Stimulated activated CD4-positive, alpha-beta T cell treated with anti-CD3 and anti-CD28 coated beads, Interleukin-1b, Interleukin-23, amount 100 ng/mL, for 24 hours (primary cell): ENCODE measurements at places on chromosomes 7 and 10.
A peak's percentile ranks its signal among the peaks of the same experiment; 100 is the strongest.

DNA sequence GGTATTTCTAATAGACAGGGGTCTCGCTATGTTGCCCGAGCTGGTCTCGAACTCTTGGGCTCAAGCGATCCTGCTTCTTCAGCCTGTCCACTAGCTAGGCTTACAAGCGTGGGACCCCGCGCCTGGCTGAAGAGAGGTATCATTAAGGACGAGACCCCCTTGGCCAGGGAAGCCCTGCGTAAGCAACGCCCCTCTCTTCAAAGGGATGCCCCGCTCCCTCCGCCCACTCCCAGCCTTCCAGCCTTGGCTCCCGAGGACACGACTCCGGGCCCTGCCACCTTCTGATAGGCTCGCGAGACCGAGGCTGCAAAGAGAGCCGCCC is 220 bp upstream of the ZKSCAN5 start:
- DNase-seq, result no peak

DNA sequence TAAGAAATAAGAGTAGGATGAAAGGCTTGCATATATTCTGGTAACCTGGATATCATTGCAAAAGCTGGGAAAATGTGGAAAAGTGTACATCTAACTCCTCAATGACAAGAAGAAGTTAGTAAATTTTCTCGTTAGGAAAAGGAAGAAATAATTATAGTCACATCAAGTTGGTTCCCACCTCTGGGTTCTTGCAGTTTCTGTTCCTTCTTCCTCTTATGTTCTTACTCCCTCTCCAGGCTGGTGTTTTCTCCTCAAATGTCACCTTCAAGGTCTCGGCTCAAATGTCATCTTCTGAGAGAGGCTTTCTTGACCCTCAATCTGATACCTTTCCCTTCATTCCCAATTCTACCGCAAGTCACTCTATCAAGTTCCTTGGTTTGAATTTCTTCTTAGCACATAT is 64.4 kb downstream of the ENTPD1 start:
- no peak for DNase-seq

- DNase-seq, result no peak
Observed at GRCh38 chr7:69966766-69967591, 368.7 kb downstream of the AUTS2 start.

GRCh38 chr7:135183478-135183877 is 13.0 kb upstream of the CYREN start:
- no peak for DNase-seq

DNA sequence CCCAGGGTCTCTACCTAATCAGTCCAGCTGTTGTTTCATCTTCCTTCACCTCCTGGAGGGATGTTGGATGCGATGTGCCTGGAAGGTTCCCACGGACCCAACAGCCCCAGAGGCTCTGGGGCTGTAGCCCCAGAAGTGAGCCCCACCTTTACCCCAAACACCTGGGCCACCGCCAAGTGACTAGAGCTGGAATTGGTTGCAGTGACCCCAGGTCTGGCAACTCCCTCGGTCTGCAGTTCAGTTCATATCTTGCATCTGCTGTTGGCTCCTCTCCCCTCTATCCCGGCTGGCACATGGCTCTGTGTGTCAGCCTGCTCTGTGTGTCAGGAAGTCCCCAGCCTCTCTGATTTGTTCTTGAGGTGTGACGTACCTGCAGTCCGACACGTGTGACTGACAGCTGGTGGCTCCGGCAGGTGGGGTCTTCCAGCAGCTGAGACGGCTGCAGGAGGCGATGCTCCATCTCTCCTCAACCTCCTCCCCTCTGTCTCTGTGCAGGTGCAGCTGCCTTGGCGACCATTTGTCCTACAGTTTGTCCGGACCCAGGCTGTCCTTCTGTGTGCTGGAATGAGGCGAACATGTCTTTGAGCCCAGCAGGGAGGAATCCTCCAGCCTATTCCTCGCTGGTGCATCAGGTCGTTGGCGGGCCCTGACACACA is 38.6 kb downstream of the ELFN1 start:
- DNase-seq, result no peak

DNA sequence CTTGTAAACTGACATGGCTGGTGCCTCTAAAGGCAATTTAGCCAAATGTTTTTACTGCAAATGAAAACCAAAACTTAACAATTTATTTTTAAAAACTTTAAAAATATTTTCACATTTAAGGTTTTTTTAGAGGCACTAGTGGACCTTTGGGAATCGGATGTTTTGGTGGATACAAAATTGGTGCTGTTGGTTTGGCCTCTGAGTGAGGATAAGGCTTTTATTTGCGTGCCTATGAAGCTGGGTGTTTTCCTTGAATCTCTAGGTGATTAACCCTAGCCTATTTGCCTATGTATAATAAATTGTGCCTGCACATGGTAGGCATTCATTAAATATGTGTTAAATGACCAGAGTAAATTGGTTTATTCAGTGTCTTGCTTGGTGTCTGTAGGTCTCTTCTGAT is 2.9 kb upstream of the SGCE start:
- no peak for DNase-seq

- no peak for DNase-seq
Observed at GRCh38 chr10:5283305-5284158, 81.2 kb upstream of the UCN3 start.

- no peak for DNase-seq
Observed at GRCh38 chr10:97854743-97855142, 5.1 kb downstream of the GOLGA7B start.

DNA sequence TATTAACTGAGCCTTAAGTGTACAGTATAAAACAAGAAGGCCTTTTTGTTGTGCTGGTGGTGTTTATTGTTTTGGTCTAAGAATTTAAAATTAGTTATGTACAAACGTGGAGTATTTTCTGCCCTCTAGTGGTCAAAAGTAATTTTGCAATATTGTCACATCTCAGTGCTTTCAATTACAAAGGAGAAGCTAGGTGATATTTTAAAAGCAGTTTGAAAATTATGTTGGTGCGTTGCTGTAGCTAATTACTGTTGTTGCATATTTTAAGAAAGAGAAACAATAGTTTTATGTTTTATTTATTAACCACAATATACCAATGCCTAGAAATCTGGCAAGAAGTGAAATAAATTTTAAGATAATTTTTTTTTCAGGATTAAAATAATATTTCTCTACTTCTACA is 11.4 kb downstream of the NPVF start:
- DNase-seq, result no peak

DNA sequence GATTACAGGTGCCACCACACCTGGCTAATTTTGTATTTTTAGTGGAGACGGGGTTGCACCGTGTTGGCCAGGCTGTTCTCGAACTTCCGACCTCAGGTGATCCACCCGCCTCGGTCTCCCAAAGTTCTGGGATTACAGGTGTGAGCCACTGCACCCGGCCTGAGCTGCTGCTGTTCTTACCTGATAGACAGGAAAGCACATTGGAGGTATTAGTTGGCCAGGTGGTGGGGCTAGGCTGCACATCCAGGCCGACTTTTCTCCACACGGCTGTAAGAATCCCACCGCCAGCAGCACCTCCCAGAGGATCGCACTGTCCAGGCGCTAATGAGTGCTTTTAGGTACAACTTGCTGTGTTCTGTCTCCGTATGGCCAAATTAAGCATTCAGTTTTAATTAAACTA is 112.6 kb downstream of the WDR37 start:
- DNase-seq, result no peak

- DNase-seq, result no peak
Observed at GRCh38 chr10:74077416-74077815, 73.2 kb downstream of the AP3M1 start.

- DNase-seq, result no peak
Observed at GRCh38 chr7:69411018-69411417, 187.3 kb upstream of the AUTS2 start.

DNA sequence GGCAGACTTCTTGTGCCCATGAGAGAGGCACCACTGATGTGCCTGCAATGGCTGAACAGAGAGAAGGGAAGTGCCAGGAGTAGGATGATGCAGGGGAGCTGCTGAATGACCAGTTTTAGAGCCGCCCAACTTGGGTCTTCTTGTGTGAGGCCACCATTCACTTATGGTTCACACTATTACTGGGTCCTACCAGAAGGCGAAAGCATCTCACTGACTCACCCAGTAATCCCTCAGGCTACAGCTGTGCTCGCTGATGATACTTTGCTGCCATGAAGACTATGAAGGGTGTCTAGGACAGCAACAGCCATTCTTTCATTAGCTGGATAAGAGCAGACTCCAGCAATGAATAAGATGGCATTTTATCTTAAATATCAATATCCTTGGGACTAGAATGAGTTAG is 47.6 kb downstream of the PLXNA4 start:
- no peak for DNase-seq

GRCh38 chr10:89029181-89029580 is 38.6 kb downstream of the FAS start:
- no peak for DNase-seq

- no peak for DNase-seq
Observed at GRCh38 chr7:107779647-107780099, 23.4 kb downstream of the SLC26A3 start.

GRCh38 chr7:45626441-45627430 is 52.6 kb downstream of the ADCY1 start:
- DNase-seq, result no peak

- no peak for DNase-seq
Observed at GRCh38 chr10:110903280-110904278, 15.4 kb downstream of the BBIP1 start.

GRCh38 chr10:131655101-131655849 is 245.5 kb upstream of the PPP2R2D start:
- DNase-seq, result no peak

DNA sequence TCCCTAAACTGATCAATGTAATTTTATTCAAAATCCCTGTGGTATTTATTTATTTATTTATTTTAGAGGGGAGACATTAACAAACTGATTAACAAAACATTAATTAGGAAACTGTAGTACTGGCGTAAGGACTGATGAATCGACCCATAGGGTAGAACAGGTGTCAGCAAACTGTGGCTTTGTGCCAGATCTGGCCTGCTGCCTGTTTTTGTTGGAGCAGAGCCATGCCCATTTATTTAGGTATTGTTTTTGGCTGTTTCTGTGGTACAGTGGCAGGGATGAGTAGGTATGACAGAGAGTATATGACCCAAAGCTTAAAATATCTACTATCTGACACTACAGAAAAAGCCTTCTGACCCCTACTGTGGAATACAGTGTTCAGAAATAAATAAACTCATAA is 332.5 kb upstream of the ETV1 start:
- no peak for DNase-seq

DNA sequence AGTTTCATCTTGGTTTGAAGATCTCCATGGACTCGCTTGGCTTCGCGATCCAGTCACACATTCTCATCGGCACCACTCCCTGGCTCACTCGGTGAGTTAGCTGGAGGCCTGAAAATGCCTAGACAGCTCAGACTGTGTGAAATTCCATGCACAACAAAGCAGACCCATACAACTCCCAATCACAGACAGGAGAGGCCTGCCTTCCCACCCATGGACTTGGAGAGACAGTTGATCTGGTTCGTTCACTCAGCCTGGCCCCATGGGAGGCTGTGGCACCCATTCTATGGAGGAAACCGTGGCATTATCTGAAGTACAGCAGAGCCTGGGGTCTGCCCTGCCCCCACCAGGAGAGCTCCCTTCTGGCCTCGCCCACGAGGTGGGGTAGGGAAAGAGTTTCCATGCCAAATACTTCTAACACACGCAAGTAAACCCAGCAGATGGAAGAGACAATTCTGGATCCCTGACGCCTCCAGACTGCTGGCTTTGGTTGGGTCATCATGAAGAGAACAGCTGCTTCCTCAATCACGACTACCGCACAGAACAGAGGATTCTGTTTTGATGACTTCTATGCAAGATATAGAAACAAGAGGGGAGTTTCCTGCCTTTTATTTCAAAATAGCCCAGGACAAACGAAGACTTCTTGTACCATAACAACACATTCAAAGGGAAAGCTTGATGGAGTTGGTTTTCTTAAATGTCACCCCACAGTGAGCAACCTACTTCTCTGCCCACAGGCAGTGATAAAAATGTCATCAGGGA is 15.9 kb downstream of the FAM53B start:
- DNase-seq, result no peak

DNA sequence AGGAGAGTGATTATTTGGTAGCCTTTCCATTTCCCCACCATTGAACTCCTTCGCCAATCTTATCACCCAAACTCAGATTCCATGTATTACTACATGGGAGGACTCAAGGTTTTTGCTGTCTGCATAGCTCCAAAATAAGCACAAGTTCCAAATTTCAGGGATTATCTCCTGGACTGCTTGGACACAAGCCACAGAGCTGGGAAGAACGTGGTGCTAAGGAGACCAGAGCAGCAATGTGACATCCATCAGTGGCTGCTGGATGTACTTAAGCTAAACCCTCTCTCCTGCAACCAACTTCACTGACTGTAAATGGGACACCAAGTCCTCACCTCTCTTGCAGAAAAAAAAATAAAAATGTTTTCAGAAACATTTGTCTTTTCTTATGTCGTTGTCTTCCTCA is 56.3 kb downstream of the NRP1 start:
- DNase-seq, result no peak

DNA sequence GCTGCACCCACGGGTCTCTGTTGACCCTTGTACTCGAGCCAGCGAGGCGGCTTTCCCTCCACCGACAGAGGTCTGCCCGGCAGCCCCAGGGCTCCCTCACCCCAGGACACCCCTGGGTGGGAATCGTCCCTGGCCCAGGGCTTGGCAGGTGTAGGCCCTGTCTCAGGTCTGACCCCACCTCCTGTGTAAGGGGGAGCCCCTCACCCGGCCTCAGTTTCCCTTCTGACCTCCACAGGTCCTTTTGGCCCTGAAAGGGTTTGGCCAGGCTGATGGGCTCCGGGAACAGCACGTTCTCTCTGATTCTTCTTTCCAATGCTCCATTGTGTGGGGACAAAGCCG is 25.0 kb upstream of the ELFN1 start:
- DNase-seq, result no peak

DNA sequence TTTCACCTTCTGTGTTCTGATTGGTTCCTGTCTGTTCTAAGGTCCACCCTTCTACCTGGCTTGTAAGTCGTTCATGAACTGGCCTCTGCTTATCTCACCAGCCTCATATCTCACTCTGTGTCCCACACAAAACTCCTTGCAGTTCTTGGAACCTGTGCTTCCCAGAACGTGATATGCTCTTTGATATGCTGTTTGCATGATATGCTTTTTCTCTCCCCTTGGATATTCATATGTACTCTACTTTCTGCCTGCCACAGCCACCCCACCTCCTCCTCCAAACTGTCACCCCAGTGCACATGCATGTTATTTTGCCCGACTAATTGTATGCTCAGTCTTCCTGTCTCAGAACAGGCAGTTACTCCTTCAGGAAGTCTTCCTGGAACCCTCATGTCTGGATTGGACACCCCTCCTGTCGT is 1.9 kb upstream of the ITPRIP start:
- DNase-seq, result no peak

GRCh38 chr7:134220236-134220635 is 93.1 kb downstream of the LRGUK start:
- DNase-seq, result no peak

- DNase-seq, result no peak
Observed at GRCh38 chr7:128705891-128706333, 33.2 kb upstream of the CALU start.

- peak; percentile 28 for DNase-seq
Observed at GRCh38 chr7:157404845-157405481, 68.2 kb downstream of the DNAJB6 start.

DNA sequence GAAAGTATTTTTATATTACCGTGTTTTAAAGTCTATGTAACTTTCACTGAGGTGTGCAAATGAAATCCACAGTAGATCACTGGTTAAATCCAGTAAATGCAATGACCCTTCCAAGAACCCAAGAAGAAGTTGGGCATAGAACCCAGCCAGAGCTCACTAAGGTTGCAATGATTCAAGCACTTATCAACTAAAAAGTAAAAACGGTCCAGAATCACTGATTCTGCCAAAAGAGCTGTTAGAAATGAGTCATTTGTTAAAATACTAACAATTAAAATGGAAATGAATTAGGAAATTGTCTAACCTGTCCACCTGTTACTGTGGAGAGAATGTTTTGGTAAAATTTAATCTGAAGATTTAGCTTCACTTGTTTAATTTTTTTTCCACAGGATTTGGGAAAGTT is 74.4 kb downstream of the ANK3 start:
- DNase-seq, result no peak
